ENCODE measurements at places on chromosomes 16 and 17. TPM values are rescaled to one million over a fixed set of nuclear protein-coding genes. Genes with fewer than 3 reads are reported as not detected.

- no peak for DNase-seq
Measured at GRCh38 chr16:61579195-61579594, 457.0 kb downstream of the CDH8 start.

The SLC13A2 gene
- polyA plus RNA-seq = 0.44 TPM

DNA sequence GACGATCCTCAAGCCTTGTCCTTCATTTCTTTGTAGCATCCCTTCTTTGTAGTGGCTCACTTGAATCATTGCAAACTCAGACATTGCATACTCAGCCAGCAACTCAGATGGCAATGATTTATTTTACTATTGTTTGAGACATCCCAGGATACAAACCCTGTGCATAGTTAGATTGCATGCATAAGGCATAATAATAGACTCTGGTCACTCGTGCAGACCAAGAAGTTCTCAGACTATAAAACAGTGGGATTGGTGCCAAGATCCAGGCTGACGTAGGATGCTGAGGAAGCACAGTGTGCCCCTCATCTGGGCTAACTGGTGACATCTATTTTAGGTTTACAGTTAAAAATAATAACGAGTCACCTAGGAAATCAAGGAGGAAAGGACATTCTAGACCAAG is 142.3 kb downstream of the PMP22 start:
- DNase-seq = no peak

- DNase-seq = no peak
Measured at GRCh38 chr16:4138713-4139112, 22.5 kb upstream of the ADCY9 start.

DNA sequence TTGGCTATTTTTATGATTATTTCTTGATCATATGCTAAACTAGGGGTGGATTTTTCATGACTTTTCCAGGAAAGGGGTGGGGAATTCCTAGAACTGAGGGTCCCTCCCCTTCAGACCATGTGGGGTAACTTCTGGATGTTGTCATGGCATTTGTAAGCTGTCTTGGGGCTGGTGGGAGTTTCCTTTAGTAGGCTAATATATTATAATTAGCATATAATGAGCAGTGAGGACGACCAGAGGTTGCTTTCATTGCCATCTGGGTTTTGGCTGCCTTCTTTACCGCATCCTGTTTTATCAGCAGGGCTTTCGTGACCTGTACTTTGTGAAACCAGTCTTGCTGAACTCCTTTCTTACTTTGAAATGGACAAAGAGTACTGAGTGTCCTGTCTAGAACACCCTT is 40.4 kb upstream of the ABCA5 start:
- no peak for DNase-seq

DNA sequence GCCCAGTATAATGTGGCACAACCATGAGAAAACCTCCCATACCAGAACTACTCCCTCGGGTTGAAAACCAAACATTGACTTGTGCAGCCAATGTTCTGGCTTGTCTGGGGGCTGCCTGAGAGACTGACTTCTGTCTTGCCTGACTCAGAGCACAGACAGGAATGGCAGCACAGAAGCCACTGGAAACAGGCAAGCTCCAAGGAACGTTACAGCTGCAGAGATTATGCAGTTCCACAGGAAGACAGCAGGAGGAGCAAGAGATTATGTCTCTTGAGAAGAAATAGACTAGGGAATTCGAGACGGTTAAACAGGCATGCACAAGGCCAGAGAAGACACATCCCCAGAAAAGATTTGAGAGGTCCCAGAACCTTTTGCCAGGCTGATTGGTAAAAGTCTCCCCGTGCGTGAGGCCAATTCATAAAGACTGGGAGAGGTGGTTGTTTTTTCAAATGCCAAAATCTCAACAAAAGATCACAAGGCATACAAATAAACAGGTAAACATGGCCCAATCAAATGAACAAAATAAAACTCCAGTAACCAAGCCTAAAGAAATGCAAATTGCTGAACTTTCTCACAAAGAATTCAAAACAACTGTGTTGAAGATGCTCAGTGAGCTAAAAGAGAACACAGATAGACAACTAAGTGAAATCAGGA is 90.6 kb upstream of the CDH5 start:
- peak; percentile 50 for DNase-seq

- no peak for DNase-seq
Measured at GRCh38 chr17:50903604-50904517, 37.7 kb upstream of the TOB1 start.

The NPIPB13 gene
- polyA plus RNA-seq = 4.7 TPM
